KBM-7 (cell line): ENCODE measurements at places on chromosomes 3 and 15.

DNA sequence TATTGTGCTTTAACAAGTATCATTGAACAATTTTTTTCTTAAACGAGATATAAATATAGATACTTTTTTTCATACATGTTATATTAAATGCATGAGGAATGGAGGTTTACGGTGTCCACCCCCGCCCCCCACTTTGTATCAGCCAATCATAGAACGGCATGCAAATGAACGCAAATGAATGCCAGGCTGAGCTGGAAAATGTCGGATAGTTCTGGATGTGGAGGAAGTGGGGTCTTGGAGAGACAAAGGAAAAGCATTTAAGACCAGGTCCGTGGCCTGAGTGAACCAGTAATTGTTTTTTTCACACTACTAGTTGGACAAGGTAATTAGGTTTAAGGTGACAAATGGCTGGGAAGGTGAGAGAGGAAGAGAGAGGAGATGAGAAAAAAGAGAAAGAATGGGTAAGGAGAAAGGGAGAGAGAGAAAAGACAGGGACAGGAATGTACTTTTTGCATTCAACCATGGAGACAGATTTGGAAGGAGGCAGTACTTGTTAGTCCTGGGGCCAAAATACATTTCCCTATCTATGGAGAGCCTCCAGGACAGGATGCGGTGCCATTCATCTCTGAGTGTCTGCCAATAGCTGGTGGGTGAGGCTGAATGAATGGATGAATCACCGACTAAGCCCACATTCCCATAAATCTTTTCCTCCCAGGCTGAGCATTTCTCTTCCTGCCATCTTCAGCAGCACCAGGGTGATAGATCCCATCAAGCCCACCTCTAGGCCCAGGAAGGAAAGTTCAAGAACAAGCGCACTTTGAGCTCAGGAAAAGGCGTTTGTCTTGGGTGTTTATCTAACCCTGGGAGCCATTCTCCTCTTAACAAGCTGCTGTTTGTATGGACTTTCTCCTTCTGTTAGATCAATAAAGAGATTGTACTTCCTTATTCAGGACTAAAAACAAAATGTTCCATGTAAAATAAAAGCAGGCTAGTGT is 1.4 kb upstream of the RAD18 start:
- no peak for DNase-seq

- DNase-seq, result no peak
Measured at GRCh38 chr15:92681141-92681631, 25.6 kb upstream of the FAM174B start.

DNA sequence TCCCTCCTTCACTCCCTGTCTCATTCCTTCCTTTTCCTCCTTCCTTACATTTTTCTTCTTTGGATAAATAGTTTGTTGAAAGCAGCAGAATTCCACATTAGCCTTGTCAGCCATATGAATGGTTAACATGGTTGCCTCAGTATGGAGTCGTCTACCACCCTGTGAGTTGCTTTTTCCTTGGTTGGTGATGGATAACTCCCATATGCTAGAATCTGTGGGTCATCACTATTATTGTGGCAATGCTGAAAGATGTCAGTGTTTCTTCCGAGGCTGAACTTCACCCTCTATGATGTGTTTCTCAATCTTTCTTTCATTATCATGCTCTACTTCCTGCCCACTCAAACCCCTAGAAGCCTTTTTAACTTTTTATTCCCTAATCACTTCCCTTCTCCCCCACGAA is 481.8 kb upstream of the KCNMB2 start:
- no peak for DNase-seq

DNA sequence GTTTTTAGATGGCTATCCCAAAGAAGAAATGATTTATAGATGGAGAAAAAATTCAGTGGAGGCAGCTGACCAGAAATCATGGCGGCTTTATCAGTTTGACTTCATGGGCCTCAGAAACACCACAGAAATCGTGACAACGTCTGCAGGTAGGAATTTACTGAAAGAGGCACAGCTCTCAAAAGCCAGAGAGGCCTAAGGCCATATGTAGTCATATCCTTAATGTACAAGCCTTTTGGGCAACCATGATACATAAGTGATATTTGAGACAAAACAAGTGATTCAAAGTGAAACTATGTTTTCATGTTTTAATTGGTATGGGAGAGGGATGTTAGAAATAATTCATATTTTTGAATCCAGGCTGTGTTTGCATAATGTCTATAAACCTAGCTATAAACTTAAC is 509.7 kb downstream of the GABRG3 start:
- DNase-seq, result no peak

DNA sequence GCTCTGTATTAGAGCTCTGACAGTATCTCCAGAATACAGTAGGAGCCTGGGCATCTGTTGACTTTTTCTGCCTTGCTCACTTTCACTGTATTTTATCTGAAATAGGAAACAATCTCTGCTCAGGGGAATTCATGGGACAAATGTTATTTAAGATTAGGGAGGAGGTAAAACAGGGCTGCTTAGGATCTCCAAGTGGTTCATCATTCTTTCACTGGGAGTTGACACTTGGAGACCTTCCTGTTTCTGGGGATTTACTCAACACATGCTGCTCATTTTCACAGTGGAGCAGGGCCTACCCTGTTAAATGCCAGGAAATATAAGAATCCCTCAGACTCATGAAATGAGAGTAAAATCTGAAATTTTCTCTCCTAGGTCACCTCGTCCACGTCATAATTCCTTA is 185.5 kb downstream of the GAP43 start:
- no peak for DNase-seq

GRCh38 chr3:134378384-134378783 is 4.1 kb upstream of the AMOTL2 start:
- peak; percentile 43 for DNase-seq

DNA sequence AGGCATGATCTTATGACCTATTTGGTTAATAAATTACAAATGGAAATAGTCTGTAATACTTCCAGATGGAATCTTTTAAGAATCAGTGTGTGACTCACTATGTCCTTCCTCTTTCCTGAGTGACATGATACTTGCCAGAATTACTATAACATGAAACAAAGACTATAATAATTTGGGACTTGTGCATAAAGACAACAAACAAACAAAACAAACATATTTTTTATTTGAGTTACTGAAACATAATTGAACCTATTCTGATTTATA is 1268.1 kb downstream of the OTOL1 start:
- no peak for DNase-seq

DNA sequence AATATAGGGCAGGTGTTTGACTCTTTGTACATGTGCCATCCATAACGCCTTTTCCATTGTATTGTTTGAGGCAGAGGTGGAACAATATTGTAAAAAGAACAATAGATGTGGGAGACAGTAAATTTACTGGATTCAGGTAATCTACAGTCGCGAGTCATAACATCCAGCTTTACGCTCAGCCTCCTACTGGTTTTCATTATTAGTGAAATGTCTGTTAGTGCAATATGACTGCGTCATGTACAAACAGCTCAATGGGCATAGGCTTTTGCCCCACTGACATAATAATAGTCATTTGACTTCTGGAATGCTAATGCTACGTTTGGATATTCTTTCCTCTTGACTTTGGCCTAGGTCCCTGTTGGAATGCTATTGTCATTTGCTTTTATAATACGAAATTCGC is 9.5 kb downstream of the CACNA2D3 start:
- no peak for DNase-seq

GRCh38 chr3:77835921-77836320 is 796.0 kb downstream of the ROBO2 start:
- DNase-seq, result no peak

DNA sequence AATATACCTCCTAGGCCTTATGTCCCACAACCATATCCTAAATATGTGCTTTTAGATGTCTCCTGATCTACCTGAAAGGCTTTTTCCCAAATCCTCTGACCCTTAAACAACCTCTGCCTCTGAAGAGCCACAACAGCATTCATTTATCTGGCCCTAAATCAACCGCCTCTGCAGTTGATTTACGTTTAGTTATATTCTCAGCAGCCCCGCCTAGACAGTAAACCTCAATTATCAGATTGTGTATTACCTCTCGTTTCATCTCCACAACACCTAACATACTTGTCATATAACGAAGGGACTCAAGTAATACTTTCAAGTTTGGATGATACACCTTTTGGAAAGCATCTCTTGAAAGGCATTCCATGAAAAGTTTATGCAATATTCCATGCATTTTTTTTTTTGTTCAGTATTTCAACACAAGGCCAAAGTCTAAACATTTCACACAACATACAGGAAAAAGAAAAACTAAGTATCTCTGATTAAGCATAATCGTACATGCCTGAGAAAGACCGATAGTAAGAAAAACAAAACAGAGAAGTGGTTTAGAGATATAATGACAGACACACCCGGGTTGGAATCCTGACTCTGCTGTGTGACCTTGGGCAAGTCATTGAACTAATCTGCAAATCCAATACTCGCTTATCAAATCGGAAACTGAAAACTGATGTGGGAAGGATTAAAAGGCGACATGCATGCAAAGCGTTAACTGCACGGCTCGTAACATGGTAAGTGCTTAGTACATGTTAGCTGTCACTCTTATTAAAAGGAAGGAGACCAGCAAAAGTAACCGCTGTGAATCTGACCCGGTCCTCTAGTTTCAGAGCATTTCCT is 778 bp downstream of the CRBN start:
- DNase-seq, result no peak

DNA sequence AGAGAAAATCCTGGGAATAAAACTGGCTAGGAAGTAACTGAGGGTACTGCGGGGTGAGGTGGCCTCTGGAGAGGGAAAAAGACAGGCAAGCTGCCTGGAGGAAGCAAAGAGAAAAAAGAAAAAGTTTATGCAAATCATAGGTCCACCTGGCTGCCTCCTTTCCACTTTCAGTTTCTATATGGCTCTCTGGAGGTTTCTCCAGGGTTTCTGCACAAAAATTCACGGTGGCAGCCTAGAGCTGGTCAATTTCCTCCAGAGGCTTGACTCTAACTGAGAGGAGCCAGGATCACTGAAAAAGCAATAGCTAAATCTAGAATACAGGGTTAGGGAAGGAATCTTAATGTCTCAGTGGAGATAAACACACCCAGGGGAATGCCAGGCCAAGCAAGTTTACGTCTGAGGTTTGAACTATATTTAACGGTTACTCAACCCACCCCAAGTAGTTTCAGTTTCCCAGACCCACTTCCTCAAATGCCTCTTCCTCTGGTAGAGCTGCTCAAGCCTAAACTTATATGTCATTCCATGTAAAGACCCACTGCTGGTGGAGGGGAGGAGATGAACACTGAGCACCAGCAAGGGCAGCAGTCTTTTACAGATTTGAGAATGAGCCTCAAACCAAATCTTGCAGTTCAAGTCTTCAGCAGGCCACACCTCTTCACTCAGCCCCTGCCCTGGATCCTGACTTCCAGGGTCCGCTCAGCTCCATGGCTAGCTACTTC is 5.7 kb downstream of the LYSMD2 start:
- peak; percentile 93 for DNase-seq

DNA sequence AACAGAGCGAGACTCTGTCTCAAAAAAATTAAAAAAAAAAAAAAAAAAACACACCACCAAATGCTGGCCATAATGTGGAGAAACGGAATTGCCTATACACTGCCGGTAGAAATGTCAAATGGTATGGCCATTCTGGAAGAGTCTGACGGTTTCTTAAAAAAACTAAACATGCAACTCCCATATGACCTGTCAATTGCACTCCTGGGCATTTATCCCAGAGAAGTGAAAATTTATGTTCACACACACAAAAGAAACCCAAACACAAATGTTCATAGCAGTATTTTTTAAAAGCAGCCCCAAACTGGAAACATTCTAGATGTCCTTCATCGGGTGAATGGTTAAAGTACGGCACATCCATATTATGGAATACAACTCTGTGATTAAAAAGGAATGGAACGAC is 66.1 kb downstream of the LRIG1 start:
- no peak for DNase-seq

GRCh38 chr3:97871801-97872524 is 50.2 kb downstream of the CRYBG3 start:
- DNase-seq, result no peak

DNA sequence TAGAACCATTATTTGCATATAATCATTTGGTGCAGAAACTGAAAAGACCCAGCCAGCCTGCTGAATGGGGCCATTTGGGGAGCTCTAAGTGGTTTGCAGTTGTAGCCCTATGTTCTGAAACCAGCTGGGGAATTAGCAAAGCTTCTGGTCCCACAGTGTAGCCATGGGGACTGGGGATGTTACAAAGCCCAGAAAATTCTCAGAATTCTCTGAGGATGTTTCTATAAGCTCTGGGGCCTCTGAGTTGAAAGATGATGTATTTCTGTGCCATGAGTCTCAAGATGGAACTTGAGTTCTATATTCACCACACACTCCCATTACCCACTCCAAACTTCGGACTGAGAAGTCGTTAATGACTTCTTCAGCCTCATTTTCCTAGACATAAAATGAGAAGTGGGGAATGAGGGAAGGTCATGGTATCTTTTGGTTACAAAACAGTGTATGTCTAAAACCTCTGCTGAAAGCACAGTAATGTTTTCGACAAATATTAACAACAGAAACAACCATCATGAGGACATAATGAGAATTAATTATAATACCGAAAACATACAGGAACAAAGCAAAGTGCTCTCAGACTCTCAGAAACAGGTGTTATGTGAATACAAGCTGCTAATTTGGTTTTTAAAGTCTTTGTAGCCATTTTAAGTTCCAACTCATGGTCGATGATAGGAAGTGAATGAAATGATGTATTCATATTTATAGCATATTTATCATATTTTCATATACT is 89.4 kb downstream of the RFTN1 start:
- no peak for DNase-seq

GRCh38 chr3:170565495-170565894 is 20.4 kb downstream of the SLC7A14 start:
- peak; percentile 9 for DNase-seq

- DNase-seq, result no peak
Measured at GRCh38 chr3:55984626-55985025, 483.6 kb downstream of the ERC2 start.

GRCh38 chr15:25869701-25870100 is 6.6 kb upstream of the ATP10A start:
- DNase-seq, result peak; percentile 49

GRCh38 chr3:61820306-61820992 is 259.1 kb downstream of the PTPRG start:
- DNase-seq, result peak; percentile 70

- DNase-seq, result peak; percentile 66
Measured at GRCh38 chr3:107633327-107634098, 110.8 kb downstream of the BBX start.

DNA sequence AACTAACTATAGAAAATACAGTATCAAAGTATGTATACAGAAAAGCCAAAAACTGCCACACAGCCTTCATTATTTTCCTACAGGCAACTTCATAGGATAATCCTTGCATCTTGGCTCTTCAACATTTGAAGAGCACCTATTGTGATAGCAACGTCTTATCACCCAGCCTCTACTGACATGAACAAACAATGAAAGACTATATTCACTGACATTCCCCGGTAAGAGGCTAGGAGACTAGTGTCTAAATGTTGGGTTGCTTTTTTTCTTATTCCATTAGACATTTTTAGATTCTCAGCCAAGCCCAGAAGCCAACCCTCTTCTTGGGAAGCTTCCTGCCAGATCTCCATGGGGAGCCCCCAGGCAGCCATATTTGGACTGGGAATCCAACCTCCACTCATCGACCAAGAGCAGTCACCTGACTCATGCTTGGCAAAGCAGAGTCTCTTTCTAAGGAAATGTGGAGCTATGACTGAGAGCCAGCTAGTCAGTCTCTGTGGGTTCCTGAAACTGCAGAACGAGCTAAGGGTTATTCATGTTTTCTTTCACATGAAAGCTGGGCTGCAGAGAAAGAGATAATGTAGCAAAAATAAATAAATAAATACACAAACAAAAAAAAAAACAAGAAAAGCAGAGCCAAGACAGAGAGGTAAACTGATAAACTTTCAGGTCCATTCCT is 227.5 kb downstream of the MAGI1 start:
- no peak for DNase-seq
